ENCODE measurements at places on chromosomes 13 and 19.

DNA sequence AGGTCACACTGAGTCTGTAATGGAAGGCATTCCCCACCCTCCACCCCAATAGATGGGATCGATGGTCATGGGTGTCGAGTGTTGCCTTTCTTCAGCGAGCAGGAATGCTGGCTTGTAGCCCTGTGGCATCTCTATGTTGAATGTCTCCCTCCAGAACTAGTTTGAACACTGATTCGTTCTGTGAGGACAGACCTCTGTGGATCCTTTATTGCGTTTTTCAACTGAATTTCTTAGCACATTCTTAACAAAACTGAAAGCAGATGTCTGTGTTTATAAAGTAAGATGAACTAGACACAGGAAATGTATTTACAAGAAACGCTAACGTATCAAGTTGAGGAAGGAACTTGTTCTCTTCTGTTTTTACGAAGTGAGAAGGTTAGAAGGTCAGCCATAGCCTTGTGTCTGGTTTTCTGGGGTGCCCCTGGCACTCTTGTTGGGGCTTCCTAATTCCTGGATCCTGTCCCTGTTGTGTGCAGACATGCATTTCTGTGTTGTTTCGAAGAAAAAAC lies 36.8 kb upstream of the TM9SF2 start:
- no peak for DNase-seq

- DNase-seq, result no peak
These were observed 2.5 kb downstream of the HDGFL2 start for GRCh38 chr19:4474514-4475022.

GRCh38 chr13:44147233-44147632 lies 226.4 kb upstream of the SERP2 start:
- DNase-seq, result no peak

- DNase-seq, result no peak
These were observed 210.9 kb downstream of the NALCN start for GRCh38 chr13:101205408-101205807.

DNA sequence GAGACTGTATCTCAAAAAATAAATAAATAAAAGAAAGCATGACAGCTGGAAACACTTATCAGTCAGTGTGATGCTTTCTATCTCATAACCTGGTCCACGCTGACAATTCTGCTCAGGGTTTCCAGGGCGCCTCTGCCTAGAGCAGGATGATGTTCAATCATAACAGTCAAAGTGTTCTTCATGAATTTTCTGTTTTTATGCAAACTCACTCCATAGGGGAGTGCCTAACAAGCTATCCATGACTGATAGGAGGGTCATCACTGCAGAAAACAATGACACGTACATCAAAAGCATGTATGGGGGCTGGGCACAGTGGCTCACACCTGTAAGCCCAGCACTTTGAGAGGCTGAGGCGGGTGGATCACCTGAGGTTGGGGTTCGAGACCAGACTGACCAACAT lies 41.4 kb upstream of the ZNF83 start:
- DNase-seq, result no peak

GRCh38 chr19:45577111-45577905 lies 7.3 kb downstream of the OPA3 start:
- DNase-seq, result no peak

- no peak for DNase-seq
These were observed 27.3 kb upstream of the GPI start for GRCh38 chr19:34337739-34338138.

DNA sequence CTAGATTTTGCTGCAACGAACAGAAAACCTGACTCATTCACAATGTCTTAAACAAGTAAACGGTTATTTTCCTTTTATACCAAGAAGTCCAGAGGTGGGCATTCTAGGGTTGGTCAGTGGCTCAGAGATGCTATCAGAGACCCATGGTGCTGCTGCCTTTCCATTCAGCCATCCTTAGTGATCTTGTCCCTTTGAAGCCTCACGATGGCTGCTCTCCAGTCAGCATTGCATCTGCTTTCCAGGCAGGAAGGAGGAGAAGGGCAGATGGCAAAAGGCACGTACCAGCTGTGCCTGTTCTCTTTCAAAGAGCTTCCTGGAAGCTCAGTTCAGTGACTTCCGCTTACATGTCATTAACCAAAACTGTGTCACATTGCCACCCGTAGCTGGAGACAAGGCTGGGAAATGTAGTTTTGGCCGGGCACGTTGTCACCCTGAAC lies 30.1 kb downstream of the WDFY2 start:
- no peak for DNase-seq

DNA sequence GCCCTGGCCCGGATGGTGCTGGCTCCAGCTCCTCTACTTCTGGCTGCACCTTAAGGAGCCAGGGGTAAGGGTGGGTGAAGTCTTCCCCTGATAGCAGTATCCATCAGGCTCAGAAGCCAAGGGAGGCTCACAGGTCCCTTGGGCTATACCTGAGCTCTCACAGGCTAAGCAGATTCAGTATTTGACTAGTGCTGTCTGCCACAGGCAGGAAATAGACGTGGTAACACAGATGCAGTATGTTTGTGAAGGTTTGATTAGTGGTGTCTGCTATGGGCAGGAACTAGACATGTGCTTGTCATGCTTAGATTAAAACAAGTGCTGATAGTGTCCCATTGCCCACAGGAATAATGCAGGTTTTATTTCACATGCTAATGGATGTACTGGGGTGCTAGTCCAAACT lies 4.0 kb downstream of the SYT5 start:
- no peak for DNase-seq

- no peak for DNase-seq
These were observed 2463.1 kb downstream of the PCDH9 start for GRCh38 chr13:64767054-64767453.

- no peak for DNase-seq
These were observed 1156.0 kb downstream of the PCDH9 start for GRCh38 chr13:66074018-66074615.

DNA sequence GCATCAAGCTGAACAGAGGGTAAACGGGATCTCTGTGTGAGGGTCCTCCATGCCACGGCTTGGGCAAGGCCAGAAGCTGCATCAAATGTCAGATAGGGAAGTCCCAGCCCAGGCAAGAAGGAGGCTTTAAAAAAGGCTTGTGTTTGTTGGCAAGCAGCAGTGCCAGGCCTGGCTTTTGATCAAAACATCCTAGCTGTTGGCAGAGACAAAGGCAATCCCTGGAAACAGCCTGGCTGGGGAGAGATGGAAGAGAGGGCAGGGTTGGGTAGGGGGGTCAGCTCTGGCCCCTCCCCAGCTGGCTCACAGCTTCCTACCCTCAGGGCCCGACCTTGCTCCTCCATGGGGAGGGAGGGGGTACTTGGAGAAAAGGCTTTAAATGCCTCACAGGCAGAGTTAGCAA lies 61.8 kb upstream of the KCTD15 start:
- DNase-seq, result no peak

DNA sequence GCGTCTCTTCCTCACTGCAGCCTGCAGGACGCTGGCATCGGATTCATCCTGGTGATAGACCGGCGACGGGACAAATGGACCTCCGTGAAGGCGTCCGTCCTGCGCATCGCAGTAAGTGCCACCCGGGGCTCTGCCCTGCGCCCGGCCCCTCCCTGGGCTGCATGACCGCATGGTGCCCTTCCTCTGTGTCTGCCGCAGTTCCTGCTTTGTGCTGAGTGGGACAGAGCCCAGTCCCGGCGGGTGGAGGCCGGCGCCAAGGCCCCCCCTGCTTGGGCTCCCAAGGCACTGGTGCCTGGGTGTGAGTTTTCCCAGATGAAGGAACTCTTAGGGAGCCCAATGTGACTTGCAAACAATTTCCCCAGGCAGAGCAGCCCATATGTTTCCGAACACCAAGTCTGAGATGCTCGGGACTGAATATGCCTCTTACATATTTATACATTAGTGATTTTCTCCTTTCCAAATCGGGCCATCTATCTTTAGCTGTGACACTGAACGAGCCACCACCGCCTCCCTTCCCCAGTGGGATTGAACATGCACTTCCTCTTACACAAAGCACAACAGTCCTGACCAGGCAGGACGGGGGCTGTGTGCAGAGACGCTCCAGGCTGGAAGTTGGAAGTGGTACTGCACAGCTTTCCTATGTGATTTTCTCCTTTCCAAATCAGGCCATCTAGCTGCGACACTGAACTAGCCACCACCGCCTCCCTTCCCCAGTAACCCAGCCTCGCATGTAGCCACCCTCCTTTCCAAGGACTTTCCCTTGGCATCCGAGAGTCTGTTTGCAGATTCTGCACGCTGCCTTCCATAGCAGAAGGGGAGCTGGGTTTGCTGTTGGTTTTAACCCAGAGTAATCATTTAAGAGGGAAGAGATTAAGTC lies 60.1 kb upstream of the F7 start:
- DNase-seq, result no peak

DNA sequence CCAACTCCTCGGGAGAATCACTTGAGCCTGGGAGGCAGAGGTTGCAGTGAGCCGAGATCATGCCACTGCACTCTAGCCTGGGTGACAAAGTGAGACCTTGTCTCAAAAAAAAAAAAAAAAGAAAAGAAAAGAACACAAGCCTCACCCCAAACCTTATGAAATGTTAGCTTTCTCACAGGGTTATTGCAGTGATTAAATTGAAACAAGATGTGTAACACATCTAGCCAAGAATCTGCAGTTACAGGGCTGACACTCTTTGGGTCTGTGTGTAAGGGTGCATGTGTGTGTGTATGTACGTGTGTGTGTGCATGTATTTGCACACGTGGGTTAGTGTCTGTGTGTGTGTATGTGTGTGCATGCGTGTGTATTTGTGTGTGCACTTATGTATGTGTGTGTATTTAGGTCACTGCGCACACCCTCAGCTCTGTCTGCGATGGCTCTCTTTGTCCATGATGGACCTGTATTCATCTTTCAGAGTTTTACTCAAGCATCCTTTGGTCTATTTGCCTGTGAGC lies 336.3 kb downstream of the UQCRFS1 start:
- DNase-seq, result no peak

DNA sequence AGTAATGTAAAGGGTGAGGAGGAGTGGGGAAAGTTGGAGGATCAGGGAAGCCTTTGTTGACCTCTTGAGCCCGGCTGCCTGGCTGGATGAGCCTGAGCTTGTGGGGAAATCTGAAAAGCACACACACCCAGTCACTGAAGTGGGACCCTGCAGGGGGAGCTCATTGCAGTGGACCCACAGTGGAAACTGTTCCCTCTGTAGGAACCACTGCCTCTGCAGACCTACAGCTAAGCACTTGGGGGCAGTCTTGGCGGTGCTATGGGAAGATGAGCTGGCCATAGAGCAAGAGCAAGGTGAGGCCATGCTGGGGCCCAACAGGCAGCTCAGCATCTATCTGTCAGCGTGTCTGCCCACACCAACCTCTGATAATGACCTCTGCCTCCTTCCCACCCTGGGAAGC lies 294.8 kb downstream of the TSHZ3 start:
- DNase-seq, result no peak

- DNase-seq, result no peak
These were observed 30.1 kb downstream of the TPP2 start for GRCh38 chr13:102626928-102627327.

DNA sequence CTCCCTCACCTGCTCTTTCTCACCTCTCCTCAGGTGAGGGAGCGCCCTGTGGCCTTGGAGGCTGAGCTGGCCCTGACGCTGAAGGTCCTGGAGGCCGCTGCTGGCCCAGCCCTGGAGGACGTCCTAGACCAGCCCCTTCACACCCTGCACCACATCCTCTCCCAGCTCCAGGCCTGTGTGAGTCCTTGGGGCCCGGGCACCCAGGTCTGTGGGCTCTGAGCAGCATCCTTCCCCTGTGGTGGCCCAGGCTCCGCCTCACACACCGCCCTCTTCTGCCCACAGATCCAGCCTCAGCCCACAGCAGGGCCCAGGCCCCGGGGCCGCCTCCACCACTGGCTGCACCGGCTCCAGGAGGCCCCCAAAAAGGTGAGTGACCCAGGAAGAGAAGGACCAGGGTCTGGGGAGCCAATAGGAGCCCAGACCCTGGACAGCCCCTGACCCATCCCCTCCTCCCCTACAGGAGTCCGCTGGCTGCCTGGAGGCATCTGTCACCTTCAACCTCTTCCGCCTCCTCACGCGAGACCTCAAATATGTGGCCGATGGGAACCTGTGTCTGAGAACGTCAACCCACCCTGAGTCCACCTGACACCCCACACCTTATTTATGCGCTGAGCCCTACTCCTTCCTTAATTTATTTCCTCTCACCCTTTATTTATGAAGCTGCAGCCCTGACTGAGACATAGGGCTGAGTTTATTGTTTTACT lies 1.9 kb downstream of the IFNL1 start:
- peak; percentile 26 for DNase-seq

- no peak for DNase-seq
These were observed 6.1 kb downstream of the CHERP start for GRCh38 chr19:16536130-16536529.

- no peak for DNase-seq
These were observed 1096.8 kb upstream of the PCDH20 start for GRCh38 chr13:62512194-62513141.

DNA sequence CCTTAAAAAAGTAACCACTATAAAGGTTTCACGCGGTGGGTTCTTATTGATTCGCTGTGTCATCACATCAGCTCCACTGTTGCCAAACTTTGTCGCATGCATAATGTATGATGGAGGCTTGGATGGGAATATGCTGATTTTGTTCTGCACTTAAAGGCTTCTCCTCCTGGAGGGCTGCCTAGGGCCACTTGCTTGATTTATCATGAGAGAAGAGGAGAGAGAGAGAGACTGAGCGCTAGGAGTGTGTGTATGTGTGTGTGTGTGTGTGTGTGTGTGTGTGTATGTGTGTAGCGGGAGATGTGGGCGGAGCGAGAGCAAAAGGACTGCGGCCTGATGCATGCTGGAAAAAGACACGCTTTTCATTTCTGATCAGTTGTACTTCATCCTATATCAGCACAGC lies 30.6 kb downstream of the FGF9 start:
- no peak for DNase-seq

DNA sequence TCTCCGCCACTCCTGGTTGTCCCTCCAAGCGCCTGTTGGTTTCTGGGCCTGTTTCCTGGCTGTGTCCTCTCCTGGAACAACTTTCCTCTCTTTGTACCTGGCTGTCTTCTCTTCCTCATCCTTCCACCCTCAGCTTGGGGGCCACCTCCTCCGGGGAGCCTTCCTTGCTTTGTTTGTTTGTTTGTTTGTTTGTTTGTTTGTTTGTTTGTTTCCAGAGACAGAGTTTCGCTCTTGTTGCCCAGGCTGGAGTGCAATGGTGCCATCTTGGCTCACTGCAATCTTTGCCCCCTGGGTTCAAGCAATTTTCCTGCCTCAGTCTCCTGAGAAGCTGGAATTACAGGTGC lies 6.6 kb upstream of the TCF3 start:
- no peak for DNase-seq

GRCh38 chr19:35341565-35342225 lies 6.0 kb upstream of the FFAR1 start:
- DNase-seq, result no peak

- DNase-seq, result no peak
These were observed 2202.0 kb downstream of the PCDH9 start for GRCh38 chr13:65028101-65028500.

- peak; percentile 61 for DNase-seq
These were observed 18.2 kb downstream of the LSM4 start for GRCh38 chr19:18304458-18305310.

DNA sequence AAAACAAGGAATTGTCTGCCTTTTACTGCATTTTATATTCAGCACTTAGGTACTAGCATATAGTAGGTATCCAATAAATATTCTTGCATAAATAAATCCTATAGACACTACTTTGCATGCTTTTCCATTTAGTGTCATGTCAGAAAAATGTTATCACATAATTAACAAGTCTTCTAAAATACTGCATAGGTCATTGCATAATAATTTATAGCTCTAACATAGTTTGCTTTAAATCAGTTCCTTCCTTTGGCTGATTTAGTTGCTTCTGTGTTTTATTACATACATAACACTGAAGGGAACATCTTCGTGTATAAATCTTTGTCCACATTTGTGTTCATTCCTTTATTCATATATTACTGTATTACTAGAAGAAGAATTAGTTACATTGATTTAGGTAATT lies 36.2 kb downstream of the WASF3 start:
- DNase-seq, result no peak

GRCh38 chr19:53880711-53881481 lies 1.1 kb upstream of the PRKCG start:
- DNase-seq, result no peak

Measured in stimulated activated CD8-positive, alpha-beta memory T cell treated with anti-CD3 and anti-CD28 coated beads, Interleukin-7, amount 100 ng/mL, for 1 hour (primary cell).